RPMI7951 (cell line): ENCODE measurements at places on chromosomes 4 and X. TPM values are rescaled to one million over a fixed set of nuclear protein-coding genes. Genes with fewer than 3 reads are reported as not detected.
A peak's percentile ranks its signal among the peaks of the same experiment; 100 is the strongest.

ETDB gene
- total RNA-seq, result not detected in 2 replicates

BEX4 gene
- total RNA-seq, result 2.6 TPM in 2 replicates

GRCh38 chr4:73421708-73422457 is 14.1 kb upstream of the AFP start:
- DNase-seq, result no peak

GRCh38 chrX:19554786-19555185 is 39.5 kb upstream of the MAP3K15 start:
- DNase-seq, result peak; percentile 88

DNA sequence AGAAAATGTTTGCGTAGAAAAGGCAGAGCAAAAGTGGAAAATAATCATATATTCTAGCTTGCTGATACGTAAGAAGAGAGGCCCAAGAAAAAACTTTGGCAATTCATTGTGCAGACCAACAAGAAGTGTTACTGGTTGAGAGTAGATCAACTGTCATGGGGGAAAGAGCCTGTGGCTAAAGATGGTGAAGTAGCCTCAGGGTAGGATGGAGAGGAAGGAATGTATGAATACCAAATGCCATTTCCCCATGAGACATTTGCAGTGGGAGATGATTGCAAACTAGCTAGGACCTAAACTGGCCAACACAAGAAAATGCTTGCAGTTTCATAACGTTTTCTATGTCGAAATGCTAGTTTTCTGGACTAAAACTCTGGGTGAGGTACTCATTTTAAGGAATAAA is 47.7 kb upstream of the ADGRL3 start:
- no peak for DNase-seq
